Bone marrow (tissue), 2 donors: ENCODE measurements at places on chromosomes 1 and 21.

DNA sequence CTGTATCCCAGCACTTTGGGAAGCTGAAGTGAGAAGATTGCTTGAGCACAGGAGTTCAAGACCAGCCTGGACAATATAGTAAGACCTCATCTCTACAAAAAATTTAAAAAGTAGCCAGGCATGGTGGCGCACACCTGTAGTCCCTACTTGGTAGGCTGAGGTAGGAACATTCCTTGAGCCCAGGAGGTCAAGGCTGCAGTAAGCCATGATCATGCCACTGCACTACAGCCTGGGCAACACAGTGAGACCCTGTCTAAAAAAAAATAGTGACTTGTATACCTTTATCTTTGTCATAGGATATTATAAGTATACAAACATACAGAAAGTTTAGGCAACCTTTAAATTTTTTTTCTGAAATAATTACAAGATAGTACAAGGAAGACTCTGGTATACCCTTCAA is 3.9 kb upstream of the FBXO28 start:
- no peak for DNase-seq

DNA sequence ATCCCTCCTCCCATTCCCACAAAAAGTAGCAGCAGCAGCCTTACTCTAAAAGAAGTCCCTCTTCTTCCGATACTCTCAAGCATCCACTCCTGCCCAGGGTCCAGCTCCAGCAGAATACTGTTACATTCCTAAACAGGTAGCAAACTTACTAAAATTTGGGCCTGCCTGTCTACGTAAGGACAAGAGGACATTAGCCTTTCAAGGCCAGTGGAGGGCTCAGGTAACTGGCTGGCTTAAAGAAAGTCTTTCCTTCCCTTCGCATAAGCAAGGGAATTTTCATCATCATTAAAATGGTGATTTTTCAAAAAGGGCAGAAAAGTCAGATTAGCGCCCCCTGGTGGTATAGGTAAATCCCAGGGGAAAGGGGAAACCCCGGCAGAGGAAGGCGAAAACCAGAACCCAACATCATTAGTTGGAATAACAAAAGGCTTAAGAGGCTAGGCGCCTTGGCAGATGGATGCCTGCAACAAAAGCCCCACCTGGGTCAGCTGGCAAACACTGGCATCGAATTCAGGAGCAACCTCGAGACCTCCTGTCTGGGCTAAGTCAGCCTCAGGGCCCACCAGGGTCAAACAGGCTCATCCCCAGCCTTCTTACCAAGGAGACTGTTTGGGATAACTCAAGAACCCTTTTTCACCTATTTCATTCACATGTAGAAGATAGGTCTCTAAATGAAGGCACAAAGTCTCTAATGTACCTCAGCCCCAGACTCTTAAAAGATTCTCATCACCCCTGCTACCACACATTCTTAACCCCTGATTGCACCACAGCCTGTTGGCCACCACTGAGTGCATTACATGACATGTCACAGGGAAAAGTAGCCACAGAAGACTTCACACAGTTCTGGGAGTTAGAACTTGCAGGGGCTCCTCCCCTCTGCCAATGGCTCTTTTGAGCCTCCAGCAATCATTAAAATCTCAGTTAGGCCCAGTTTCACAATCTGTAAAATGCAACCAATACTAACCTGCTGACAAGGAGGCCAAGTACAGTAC is 36.7 kb downstream of the ERI3 start:
- DNase-seq = no peak

- DNase-seq = no peak
These were observed 9.8 kb downstream of the PPP2R5A start for GRCh38 chr1:212294983-212295382.

- no peak for DNase-seq
These were observed 27.2 kb upstream of the ENO1 start for GRCh38 chr1:8905582-8906191.

- peak; percentile 74 for DNase-seq
These were observed at the start of gene HLX for GRCh38 chr1:220879076-220879508. Gene HLX (plus strand): TSS chr1:220879443. CDS start chr1:220879858, 415 bp downstream.

GRCh38 chr1:234893725-234894630 is 234.7 kb downstream of the TOMM20 start:
- peak; percentile 76 for DNase-seq

DNA sequence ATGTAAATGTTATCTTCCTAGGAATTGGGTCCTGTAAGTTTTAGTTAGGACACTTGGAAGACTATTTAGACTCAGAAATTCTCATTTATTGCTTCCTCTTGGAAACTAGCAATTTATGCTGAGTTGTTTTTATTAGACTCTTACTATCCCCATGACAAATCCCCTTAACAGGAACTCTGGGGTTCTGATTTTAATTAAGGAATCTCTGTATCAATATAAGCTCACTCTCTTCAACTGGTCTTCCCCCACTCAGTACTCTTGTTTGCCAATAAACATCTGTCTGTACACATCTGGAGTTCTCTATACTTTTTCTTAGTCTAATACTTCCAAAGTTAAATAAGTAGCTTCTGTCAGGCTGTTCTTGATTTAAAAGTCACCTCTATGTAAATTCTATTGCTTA is 64.1 kb upstream of the TBX15 start:
- no peak for DNase-seq

- DNase-seq = no peak
These were observed 144.3 kb downstream of the DNM3 start for GRCh38 chr1:171985639-171986038.

DNA sequence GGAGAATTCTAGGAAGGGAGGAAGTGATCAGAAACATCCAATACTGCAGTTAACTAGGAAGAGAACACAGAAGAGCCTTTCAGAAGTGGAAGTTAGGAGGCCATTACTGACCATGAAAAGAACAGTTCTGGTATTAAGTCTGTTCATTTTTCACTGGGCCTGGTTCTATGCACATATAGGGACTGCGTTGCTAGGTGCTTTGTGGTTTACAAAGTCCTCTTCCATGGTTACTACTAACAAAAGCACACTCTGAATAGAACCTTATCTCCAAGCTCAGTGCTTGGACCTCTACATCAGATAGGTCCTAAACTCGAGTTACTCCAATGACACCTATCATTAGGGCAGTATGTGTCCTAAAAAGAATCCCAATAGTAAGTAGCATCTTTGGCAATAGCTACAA is 75.4 kb downstream of the RPAP2 start:
- DNase-seq = no peak

GRCh38 chr1:81068726-81069125 is 732.0 kb upstream of the ADGRL2 start:
- DNase-seq = no peak

DNA sequence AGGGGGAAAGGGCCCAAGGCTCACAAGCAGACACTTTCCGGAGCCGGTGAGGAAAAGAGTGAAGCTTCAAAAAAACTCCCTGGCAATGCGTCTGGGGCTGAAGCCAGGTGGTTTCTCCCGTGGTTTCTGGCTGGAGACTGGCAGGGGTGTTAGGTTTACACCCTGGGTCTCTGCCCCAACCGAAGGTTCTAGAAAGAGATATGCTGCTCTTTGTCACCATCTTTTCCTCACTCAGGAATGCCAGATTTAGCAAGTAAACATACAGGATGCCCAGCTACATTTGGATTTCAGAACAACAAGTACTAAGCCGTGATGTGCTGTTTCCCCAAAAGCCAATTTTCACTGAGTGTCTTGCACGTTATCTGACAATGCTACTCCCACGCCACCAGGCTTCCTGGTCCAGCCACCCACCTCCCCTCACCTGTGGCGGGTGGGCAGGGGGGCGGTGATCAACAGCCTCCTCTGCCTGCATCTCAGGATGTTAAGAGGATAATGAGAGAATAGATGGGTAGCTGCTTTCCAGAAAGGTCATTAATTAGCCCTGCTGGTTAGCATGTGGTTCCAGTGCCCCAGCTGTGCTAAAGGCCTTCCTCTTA is 69.6 kb upstream of the OLIG2 start:
- no peak for DNase-seq

GRCh38 chr1:154435599-154436200 is 30.6 kb downstream of the IL6R start:
- no peak for DNase-seq

DNA sequence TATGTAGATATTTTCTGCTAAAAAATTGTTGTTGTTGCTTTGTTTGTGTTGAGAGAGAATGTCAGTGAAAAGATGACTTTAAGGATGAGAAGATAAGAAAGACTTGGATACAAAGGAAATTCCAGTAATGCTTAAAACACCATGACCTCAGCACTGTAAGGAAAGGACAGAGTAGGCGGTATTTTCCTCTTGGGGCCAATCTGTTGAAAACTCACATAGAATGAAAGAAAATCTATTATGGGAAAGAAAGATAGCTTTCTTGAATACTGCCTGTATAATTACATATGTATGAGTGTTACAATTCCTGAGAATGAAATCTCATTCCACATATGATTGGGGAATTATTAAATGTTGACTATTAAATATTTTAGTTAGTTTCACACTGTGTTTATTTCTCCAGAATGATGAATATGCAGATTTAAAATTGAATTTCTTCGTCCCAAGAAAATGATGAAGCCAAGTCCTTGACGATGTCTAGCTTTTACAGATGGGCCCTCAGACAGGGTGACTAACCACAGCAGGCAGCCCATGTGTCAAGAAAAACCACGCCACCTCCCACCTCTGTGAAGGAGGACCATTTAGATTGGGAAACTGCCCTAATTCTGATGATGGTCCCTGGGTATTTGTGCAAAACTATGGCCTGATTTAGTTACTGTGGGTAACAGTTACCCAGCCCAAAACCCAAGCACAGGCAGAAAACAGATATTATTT is 49.7 kb upstream of the LMO4 start:
- no peak for DNase-seq

GRCh38 chr1:236072001-236072400 is 7.1 kb upstream of the NID1 start:
- DNase-seq = no peak

GRCh38 chr1:199184180-199184579 is 545.3 kb downstream of the PTPRC start:
- no peak for DNase-seq

- DNase-seq = peak; percentile 77
These were observed 2.9 kb downstream of the CASQ1 start for GRCh38 chr1:160193091-160193819.

DNA sequence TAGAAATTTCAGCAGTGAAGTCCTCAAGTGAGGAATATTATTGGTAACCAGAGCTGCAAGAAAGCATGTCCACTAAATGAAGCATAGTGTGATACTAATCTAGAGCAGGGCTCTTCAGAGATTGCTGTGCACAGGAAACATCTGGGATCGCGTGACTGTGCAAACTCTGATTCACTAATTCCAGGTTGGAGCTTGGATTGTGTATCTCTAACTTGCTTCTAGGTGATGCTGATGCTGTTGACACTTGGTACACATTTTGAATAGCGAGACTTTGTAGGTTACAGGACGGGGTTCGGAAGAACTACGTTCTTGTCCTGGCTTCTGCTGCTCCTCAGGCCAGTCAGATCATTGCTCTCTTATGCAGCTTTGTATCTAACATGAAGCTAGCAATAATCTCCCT is 66.5 kb downstream of the PRRX1 start:
- no peak for DNase-seq

DNA sequence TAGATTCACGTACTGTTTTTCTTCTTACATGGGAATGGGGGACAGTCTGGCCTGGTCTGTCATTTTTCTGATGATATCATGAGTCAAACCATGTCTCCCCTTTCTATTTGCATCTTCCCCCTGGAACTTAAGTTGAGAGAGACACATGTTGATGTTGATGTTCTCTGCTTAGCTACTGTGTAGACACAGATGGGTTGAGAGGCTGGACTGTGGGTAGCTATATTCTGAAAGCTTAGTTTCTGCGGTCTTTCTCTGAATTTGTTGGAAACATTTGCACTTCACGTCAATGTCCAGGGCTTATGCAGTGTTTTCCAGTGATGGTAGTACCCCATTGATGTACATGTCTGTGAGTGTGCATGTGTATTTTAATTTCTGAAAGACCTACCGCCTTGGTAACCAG is 58.2 kb downstream of the FCRL5 start:
- DNase-seq = no peak

GRCh38 chr1:112692681-112693080 is 14.2 kb downstream of the RHOC start:
- no peak for DNase-seq

DNA sequence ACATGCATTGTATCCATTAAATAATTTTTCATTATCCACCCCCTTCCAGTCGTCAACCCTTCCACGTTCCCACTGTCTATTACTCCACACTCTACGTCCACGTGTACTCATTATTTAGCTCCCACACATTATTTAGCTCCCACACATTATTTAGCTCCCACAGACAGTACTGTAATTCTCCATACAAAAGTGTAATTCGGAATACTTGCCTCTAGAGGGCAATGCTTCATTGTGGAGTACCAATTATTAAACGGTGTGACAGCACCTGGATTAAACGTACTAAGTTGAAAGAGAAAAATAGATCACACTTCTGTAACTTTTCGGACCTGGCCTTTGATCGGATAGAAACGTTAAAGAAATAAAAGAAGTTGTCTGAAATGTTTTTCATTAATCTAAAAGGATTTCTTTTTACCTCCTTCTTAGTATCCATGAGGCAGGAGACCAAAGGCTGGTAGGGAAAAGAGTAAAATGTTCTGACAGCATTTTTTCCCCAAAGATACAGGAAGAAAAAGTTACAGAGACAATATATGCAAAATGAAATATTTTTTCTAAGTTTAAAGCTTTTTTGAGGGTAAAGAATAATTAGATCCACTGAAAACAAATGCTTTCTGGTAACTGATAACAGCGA is 99.2 kb downstream of the LHX8 start:
- DNase-seq = no peak

GRCh38 chr1:2190491-2190976 is 4.0 kb downstream of the FAAP20 start:
- no peak for DNase-seq

DNA sequence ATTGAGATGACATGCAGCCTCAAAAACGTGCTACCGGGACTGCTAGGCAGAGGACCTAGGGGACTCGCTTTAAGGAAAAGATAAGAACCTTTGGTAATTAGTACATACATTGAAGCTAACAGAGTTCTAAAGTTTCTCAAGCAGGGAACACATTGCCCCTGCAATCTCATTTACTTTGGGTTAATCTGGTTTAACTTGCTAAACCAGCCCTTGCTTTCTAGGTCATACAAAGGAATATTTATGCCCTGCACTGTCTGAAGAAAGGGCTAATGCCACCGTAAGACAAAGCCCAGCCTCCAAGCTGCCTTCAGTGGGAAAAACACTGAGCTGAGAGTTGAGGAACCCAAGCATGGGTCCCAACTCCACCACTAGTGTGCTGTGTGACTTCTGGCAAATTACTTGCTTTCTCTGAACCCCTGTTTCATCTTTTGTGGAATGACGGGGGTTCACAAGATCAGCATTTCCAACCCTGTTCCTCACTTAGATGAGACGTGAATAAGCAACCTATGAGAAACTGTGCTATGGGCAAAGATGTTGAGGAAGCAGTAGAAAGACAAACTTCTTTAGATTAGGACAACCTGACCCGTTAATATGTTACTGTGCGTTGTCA is 66.3 kb downstream of the VWA5B1 start:
- DNase-seq = no peak
